Tibial nerve (tissue), 4 donors: ENCODE measurements at places on chromosomes 11 and 22. TPM values are rescaled to one million over a fixed set of nuclear protein-coding genes. Genes with fewer than 3 reads are reported as not detected.

DNA sequence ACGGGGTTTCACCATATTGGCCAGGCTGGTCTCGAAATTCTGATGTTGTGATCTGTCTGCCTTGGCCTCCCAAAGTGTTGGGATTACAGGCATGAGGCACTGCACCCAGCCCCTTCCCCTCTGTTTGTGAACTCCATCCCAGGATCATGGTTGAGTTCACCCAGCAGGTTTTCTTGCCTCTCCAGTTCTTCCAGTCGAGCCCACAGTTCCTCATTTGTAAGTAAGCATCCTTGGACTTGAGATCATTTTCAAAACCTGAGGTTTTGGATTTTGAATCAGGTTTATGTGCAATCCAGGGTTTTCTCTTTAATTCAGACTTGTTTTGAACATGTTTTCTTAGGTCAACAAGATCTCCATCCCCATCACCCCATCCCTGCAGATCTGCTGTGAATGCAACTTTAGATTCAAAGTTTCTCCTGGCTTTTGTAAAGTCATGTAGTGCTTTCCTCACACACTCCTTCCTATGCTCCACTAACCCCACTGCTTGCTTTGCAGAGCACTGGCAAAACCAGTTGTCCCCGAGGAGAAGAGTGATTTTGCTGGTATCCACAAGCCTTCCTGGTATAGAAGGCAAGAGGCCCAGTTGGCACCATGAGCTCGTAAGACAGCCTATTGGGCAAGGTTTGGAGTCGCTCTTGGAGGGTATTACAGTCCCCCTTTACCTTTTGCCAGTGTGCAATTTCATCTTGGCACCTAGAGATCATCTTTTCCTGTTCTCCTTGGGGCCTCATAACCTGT is 14.7 kb upstream of the VPREB1 start:
- no peak overlapping the region for H3K27ac ChIP-seq
- DNase-seq = no peak
- no peaks in the 10 kb centered on the region for H3K4me1 ChIP-seq

GRCh38 chr11:75056814-75057213 is 39.9 kb downstream of the OR2AT4 start:
- no peaks in the 10 kb centered on the region for H3K27me3 ChIP-seq
- H3K36me3 ChIP-seq = no peaks in the 10 kb centered on the region
- H3K27ac ChIP-seq = no peak overlapping the region
- H3K4me1 ChIP-seq = no peaks in the 10 kb centered on the region
- DNase-seq = no peak
- no peak overlapping the region for H3K4me3 ChIP-seq

- H3K27ac ChIP-seq = no peak overlapping the region
- DNase-seq = no peak
- H3K36me3 ChIP-seq = no peaks in the 10 kb centered on the region
- H3K4me3 ChIP-seq = no peak overlapping the region
These were observed 104.3 kb downstream of the TRAF6 start for GRCh38 chr11:36405585-36406367.

GRCh38 chr11:19849107-19849789 is 136.6 kb downstream of the NAV2 start:
- H3K36me3 ChIP-seq = no peaks in the 10 kb centered on the region
- no peaks in the 10 kb centered on the region for H3K27me3 ChIP-seq
- DNase-seq = no peak
- no peak overlapping the region for H3K4me3 ChIP-seq

DNA sequence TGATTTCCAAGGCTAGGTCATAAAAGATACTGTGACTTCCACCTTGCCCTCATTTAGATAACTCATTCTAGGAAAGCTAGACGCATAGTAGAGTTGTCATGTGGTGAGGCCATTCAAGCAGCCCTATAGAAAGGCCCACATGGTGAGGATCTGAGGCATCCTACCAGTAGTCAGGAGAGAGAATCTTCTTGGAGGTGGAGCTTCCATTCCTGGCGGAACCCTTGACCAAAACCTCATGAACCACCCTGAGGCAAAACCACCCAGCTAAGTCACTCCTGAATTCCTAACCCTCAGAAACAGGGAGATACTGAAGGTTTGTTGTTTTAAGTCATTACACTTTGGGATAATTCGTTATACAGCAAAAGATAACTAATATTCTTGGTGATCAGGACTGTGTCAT is 2.9 kb upstream of the HDHD5 start:
- no peaks in the 10 kb centered on the region for H3K36me3 ChIP-seq
- H3K27ac ChIP-seq = no peak overlapping the region
- H3K27me3 ChIP-seq = no peaks in the 10 kb centered on the region
- no peak for DNase-seq

Gene TMEM225
- total RNA-seq = not detected
